ENCODE measurements at places on chromosomes 7 and 10.

- DNase-seq = no peak
These were observed 14.2 kb upstream of the PFKP start for GRCh38 chr10:3053155-3053554.

DNA sequence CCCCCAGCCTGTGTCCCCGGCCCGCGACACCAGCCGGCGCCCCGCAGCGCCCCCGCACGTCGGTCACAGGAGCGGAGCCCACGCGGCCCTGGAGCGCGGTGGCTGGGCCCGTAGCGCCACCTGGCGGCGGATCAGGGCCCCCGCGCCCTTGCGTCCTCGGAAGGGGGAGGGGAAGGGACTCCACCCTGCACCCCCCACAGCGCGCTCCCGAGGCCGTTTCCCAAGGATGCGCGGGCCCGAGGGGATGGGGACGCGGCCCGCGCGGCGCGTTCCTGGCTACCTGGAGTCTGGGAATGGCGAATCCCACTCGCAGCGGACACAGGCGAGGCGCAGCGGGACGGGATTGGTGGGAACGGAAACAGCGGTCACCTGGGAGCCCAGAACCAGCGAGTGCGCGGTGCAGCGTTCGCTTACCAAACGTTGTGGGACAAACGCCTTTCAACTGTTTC is 23.8 kb upstream of the MKI67 start:
- no peak for DNase-seq

DNA sequence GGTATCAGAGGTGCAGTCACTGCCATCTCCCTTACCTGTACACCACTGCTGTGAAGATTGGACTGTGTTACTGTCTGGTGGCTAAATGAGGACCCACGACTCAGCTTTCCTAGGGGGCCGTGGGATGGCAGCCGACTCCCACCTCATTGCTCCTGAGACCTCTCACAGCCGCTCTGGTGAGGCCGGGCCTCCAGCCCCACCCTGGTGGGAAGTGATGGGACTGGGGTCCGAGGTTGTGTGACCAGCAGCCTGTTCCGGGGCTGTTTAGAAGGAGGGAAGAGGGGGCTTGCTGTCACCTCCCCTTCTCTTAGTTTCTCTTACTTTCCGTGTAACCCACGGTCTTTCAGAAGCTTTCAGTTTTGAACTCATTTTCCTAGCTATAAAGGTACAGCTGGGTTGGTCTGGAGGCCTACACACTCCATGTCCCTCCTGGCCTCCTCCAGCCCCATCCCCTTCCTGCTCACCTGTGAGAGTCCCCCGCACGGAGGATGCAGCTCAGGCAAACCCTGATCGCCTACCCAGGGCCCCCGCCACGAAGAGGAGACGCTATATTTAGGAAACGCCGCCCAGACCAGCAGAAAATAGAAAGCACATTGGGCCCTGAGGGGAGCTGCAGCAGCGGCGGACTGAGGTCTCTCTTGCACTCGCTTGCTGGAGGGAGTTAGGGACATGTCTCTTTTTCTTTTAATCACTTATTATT is 4.6 kb downstream of the EMX2 start:
- DNase-seq = no peak

DNA sequence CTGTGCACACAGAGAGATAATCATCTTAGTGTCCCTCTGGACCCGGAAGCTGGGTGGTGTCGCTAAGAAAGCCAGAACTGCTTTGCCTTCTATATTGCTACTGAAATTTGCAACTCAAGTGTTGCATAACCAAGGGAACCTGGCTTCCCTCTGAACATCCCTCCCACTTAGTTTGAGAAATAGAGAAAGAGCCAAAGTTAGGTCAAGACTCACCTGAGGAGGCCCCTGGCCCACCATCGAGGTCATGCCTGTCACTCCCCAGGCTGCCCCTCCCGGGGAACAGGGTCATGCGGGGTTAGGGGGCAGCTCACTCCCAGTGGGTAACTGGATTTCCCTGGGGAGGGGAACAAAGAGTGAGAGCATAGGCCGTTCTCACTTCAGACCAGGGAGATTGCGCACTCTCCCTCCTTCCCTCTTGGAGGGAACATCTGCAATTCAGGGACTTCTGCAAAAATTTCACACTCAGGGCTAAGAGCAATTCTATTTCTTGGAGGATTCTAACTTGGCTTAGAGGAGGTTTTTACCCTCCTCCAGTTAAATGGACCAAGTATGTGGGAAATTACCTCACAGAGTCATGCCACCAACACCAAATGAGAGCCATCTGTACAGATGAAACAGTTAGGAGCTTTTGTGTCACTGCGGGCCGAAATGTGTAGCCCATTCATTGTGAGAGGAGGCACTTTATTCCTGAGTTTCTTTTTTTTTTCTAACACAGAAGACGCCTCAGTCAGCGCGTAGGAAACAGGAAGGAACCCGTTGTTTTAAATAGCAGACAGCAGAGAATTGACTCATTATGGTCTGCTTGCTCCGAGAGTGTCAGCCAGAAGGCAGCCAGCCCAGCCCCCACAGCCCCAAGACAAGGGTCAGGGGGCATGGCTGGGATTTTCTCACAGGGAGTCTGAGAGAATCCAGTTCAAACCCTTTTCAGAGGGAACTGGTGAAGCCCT is 221.3 kb downstream of the ARHGAP12 start:
- peak; percentile 66 for DNase-seq

DNA sequence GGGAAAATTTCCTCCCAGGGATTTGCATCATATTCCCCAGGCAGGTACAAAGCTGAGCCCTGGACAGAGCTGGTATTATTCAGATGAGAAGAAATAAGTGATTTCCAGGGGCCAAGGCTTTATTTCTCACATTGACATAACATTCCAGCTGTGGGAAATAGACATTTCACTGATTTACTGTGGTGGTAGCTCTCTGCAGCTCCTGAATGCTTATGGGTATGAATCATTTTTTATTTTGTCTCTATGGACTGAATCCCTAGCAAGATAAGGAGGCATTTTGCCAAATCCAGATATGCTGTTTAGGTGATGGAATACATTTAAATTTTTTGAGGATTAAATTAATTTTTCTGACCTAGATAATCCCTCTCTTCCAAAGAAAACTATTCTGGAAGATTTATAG is 97.9 kb downstream of the MTPN start:
- DNase-seq = no peak

GRCh38 chr10:78916227-78916626 is 152.5 kb upstream of the ZMIZ1 start:
- DNase-seq = no peak

DNA sequence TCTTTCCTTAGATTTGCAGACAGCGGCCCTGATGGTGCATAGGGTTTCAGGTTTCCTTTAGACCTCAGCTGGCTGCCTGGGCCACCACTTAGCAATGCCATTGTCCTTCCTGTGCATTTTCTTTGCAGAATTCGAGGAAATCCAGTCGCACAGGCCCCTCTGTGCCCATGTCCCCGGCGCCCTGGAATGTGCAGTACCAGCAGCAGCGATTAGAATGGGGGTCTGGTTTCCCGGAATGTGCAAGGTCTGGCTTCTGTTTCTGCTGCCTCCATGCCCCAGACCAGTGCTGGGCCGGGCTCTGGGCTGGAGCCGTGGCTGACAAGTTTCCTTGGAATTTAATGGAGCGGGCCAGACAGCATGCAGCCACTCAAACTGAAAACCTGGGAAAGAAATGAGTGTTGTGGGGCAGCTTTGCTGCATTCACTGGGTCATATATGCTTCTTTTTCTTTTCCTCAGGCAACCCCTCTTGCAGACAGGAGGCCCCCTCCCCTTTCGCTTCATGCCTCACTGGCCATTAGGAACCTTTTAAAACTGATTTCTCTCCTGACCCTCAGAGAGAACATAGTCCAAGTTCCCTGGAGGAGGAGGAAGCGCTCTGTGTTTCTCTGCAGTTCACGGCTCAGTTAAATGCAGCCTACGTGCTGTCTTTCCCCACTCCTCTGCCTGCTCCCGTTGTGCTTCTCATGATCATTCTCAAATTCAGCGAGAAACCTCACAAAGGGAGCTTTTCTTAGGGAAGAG is 14.4 kb downstream of the HTRA1 start:
- DNase-seq = no peak

- no peak for DNase-seq
These were observed 168.6 kb downstream of the MLLT10 start for GRCh38 chr10:21702633-21703111.

- DNase-seq = no peak
These were observed 100.9 kb upstream of the PHYHIPL start for GRCh38 chr10:59075576-59075975.

DNA sequence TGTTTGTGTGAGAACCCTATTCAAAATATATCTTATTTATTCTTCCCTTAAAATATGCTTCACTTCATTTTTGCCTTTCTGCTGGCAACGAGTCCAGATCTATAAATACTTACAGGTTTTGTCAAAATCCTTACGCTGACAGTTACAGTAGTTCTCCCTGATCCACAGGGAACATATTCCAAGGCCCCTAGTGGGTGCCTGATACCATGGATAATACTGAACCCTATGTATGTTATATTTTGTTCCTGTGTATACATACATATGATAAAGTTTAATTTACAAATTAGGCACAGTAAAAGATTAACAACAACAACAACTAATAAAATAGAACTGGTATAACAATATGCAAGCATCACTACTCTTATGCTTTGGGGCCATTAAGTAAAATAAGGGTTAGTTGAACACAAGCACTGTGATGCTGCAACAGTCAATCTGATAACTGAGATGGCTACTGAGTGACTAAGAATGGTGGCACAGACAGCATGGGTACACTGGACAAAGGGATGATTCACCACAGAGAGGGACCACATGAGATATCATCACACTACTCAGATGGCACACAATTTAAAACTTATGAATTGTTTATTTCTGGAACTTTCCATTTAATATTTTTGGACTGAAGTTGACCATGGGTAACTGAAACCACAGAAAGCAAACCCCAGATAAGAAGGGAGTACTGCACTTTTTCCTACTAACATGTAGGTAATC is 29.4 kb upstream of the PCGF5 start:
- DNase-seq = no peak
